ENCODE measurements at places on chromosomes 3 and 15.

DNA sequence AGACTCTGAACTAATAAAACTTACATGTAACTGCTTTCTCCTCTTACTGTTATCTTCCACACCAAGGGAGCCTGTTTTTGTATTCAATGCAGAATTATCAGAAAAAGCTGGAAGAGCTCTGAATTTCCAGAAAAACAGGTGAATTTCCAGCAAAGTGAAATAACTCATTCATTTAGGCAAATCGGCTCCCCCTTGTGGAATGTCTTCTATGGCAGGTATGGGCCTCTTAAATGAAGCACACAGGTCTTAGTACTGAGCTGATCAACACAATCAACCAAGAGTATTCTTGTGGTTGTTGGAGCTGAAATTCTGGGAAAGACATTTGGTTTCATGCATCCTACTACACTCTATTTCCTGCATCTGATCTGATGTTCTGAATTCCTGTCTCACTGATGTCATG, 31.0 kb upstream of the PTPRG start:
- no peak for ATAC-seq

DNA sequence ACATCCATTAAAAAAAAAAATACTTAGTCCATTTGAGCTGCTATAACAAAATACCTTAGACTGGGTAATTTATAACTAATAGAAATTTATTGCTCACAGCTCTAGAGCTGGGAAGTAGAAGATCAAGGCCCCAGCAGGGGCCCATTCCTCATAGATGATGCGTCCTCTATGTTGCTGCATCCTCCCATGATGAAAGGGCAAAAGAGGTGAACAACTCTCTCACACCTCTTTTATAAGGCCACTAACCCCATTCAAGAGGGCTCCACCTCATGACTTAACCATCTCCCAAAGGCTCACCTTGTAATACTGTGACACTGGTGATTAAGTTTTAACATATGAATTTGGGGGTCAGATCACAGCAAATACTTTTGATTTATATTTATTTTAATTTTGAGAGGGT, 3.0 kb upstream of the TLNRD1 start:
- no peak for ATAC-seq

DNA sequence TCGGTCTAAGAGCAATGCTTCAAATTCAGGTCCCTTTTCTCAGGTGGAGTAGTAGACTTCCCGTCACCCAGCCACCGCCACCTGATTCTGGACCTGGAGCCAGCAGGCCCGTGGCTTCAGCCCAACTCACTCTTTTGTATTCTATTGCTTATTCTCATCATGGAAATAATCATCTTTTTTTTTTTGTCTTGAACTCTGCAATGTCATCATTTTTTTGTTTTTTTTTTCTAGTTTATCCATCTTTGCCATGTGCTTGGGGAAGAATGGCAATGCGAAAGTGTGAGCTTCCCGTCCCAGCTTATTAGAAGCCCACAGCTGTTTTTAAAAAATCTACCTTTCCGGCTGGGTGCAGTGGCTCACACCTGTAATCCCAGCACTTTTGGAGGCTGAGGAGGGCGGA, 51.3 kb upstream of the FSTL1 start:
- no peak for ATAC-seq

- ATAC-seq, result peak; percentile 99
Measured at GRCh38 chr3:189839576-189839975, 208.4 kb downstream of the TP63 start.

GRCh38 chr15:90040618-90041017, 39.5 kb downstream of the ZNF710 start:
- ATAC-seq, result no peak

DNA sequence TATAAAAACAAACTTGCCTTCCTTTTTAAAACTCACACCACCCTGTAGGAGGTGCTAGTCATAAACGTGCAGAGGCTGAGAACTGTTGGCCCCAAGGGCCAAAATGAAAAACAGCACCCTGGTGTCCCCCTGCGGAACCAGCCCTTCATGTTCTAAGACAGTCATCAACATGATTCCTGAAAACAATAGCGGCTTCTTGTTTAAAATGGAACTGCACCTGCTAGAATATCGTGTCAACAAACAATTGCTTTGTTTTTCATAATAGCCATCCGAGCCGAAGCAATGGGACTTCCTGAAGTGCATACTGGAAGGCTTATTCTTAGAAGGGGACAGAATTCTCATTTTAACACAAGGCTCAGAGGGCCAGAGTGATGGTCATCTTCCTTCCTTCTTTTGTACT, 43.7 kb downstream of the MECOM start:
- ATAC-seq, result no peak

- ATAC-seq, result no peak
Measured at GRCh38 chr15:56871867-56872266, 46.6 kb upstream of the TCF12 start.

GRCh38 chr3:64799606-64800005, 111.8 kb upstream of the ADAMTS9 start:
- ATAC-seq, result no peak

- peak; percentile 83 for ATAC-seq
Measured at GRCh38 chr3:49171119-49171774, at the start of gene KLHDC8B. TSS of gene KLHDC8B (plus strand) at chr3:49171598. CDS start at chr3:49172770, 1,172 bp downstream.

GRCh38 chr3:25508901-25509300, 80.8 kb downstream of the RARB start:
- ATAC-seq, result no peak

GRCh38 chr3:194854659-194855390, 169.1 kb downstream of the FAM43A start:
- ATAC-seq, result no peak

DNA sequence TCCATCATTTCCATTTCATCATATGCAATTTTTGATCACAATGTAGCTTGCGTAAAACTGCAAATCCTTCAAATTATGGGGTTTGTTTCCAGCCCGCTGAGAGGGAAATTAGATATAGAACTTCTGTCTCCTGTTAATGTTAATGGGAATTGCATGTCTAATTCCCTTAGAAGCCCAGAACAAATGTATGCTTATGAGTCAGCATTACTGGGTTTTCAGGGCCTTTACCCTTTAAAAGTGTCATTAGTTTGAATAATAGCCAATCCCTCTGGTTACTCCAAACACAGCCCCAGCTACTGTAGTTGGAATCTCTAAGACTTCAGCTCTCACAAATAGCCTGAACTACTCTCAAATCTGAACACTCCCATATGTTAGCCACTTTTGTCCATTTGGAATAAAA, 439.4 kb downstream of the C3orf38 start:
- ATAC-seq, result peak; percentile 48

- no peak for ATAC-seq
Measured at GRCh38 chr3:146308682-146309081, 57.8 kb upstream of the PLSCR4 start.

GRCh38 chr3:21531909-21532308, 219.1 kb downstream of the ZNF385D start:
- no peak for ATAC-seq

- no peak for ATAC-seq
Measured at GRCh38 chr3:177519588-177519987, 322.3 kb upstream of the TBL1XR1 start.

GRCh38 chr15:99473981-99474906, 91.5 kb upstream of the MEF2A start:
- peak; percentile 40 for ATAC-seq

- ATAC-seq, result peak; percentile 61
Measured at GRCh38 chr15:25501828-25502446, 63.1 kb upstream of the UBE3A start.

GRCh38 chr15:40511093-40511471, 40.3 kb downstream of the CHST14 start:
- ATAC-seq, result no peak

DNA sequence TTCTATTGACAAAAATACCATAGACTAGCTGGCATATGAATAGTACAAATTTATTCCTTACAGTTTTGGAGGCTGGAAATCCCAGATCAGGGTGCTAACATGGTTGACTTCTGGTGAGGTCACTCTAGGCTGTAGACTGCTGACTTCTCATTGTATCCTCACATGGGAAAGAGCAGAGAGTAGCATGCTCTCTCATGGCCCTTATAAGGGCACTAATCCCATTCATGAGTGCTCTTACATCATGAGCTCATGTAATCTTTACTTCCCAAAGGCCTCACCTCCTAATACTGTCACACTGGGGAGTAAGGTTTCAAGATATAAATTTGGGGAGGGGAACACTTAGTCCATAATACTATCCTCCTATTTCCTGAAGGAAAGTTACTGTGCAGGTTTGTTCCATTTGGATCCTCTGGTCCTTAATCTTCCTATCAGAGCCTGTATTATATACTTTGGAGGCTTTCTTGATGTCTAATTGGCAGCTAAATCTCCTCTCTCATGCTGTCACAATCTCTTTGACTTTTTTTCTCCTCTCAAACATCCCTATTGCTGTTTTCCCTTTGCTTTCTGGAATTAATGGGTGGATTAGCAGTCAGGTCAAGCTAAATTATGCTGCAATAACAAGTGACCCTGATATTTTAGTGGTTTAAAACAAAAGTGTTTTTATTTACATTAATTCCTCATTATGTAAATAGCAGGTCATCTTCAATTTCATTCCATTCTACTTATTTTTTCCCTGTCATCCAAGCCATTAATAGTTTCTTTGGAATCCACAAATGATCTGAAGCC, 23.1 kb upstream of the LEKR1 start:
- no peak for ATAC-seq

DNA sequence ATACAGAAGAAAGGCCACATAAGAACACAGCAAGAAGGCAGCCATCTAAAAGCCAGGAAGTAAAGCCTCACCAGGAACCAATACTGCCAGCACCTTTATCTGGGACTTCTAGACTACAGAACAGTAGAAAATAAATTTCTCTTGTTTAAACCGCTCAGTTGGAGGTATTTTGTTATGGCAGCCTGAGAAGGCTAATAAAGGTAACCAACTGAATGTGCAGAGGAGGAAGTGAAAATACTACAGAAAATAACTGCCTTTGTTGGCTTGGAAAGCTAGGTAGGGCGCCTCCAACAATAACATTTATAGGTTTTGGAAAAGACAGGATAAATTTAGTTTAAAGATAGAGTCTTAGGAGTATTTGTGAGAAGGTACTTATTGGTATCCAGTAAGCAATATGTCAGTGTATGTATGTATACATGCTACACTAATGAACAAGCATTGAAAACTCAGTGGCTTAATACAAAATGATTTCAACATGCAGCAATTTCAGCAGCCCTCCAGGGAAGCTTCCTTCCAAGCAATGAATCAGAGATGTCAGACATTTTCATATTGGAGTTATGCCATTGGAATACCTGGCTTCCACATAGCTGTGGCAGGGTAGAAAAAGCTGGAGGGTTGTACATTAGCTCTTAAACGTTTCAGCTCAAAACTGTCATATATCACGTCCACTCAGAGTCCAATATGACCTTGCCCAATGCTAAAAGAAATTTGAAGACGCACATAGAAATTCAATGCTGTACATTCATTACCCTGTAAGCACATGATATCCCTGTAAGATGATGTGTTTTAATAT, 48.9 kb downstream of the ZBBX start:
- ATAC-seq, result peak; percentile 90

DNA sequence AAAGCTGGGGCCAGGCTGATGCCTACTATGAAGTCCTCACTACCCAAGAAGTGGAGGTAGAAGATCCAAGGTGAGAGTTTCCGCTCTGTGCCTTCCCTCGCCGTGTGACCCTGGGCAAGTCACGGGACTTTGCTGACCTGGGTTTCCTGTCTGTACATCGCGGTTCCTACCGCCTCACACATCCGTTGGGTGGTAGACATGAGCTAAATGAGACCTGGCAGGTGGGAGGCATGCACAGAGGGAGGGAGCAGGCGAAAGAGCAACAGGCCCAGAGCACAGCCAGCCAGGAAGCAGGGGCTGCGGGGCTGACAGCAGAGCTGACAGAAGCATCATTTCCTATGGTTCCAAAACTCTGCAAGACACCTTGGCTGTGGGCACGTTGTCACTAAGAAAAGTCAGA, 157.3 kb upstream of the BHLHE40 start:
- no peak for ATAC-seq

GRCh38 chr3:47414666-47415587, 34.1 kb downstream of the PTPN23 start:
- ATAC-seq, result peak; percentile 7

DNA sequence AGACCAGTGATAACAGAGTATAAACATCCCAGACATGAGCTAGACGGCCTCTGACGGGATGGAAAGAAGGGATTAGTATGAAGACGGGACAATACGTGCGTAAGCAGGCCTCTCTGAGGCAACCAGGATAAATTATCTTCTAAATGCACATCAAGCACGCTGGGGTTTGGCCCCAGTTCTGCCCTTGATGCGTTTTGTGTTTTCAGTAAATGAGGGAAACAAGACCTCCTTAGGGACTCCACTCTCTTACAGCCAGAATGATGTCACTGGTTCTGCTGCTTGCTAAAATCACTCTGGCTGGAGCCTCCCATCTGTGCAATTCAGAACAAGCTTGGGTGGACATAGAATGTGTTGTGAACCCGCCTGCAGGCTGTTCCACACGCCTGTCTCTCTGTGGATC, 156.0 kb upstream of the MCTP2 start:
- ATAC-seq, result peak; percentile 97

DNA sequence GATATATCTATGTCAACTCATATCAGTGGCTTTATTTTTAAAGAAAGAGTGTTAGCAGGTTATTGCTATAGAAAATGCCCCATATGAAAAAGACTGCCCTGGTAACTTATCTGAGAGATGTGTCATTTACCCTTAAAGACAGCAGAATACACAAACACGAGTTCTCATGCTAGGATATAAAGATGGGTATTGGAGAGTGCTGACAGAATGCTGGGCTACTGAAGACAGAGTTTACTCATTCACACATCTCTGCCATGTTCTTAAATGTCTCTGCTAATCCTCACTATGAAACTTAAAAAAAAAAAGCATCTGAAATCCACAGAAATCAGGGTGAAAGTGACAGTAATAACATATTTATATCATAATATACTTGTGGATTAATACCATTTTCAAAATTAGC, 126.7 kb downstream of the FOXP1 start:
- no peak for ATAC-seq

- no peak for ATAC-seq
Measured at GRCh38 chr3:126128504-126129397, 44.8 kb upstream of the SLC41A3 start.

DNA sequence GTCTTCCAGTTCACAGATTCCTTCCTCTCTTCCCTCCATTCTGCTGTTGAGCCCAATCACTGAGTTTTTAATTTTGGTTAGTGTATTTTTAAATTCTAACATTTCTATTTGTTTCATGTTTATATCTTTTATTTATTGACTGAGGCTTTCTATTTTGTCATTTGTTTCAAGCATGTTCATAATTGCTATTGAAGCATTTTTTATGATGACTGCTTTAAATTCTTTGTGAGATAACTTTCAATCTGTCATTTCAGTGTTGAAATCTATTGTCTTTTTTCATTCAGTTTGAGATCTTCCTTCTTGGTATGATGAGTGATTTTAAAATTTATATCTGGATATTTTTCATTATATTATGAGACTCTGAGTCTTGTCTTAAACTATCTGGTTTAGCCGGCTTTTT, 192.3 kb downstream of the RPLP1 start:
- no peak for ATAC-seq

GRCh38 chr3:60599586-60599985, 651.7 kb downstream of the FHIT start:
- no peak for ATAC-seq

DNA sequence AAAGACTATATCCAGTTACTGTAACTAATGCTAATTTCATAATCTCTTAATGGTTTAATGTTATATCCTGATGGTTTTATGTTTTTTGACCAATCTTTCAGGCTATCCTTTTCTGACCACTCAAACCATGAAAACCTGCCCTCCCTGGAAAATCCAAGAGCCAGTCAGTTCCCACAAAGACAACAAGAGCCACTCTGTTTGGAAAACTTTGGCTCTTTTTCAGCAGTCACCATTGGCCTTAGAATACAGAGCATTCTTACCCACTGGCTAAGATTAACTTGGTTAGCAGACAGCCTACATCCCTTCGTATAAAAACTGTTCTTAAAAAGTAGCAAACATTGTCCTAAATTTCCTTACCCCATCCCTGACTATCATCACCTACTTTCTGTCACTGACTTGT, 32.9 kb downstream of the ALCAM start:
- ATAC-seq, result no peak

- no peak for ATAC-seq
Measured at GRCh38 chr15:59524331-59524731, 86.3 kb downstream of the FAM81A start.

Measured in motor neuron (in vitro differentiated cells).